Cardiac fibroblast (primary cell): ENCODE measurements at places on chromosomes 12 and 14.

- no peak for DNase-seq
Observed at GRCh38 chr12:92459850-92460249, 242.9 kb upstream of the PLEKHG7 start.

- DNase-seq = no peak
Observed at GRCh38 chr14:81205639-81206038, 15.1 kb downstream of the GTF2A1 start.

DNA sequence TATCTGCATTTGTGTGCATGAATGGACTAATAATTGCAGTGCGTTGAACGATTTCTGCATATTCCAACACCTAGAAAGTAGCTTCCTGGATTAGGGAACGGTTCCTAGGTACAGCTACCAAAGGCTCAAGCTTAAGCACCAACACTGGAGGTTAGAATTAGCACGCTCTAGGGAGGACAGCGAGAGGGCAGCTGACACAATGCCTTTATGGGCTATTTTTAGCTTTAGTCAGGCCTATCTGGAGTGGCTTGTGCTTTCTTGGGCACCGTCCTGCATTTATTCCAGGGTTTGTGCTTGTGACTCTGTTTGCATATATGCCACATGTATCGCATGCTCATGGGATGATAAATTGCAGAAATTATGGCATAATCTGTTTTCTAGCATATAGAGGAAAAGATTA is 13.7 kb downstream of the ETV6 start:
- no peak for DNase-seq

- no peak for DNase-seq
Observed at GRCh38 chr12:79426121-79426520, 264.6 kb downstream of the PAWR start.

- peak; percentile 94 for DNase-seq
Observed at GRCh38 chr14:100030452-100031153, 34.6 kb upstream of the EVL start.

- no peak for DNase-seq
Observed at GRCh38 chr12:131263626-131264025, 309.9 kb downstream of the ADGRD1 start.
